ENCODE measurements at places on chromosomes 12 and 14.

DNA sequence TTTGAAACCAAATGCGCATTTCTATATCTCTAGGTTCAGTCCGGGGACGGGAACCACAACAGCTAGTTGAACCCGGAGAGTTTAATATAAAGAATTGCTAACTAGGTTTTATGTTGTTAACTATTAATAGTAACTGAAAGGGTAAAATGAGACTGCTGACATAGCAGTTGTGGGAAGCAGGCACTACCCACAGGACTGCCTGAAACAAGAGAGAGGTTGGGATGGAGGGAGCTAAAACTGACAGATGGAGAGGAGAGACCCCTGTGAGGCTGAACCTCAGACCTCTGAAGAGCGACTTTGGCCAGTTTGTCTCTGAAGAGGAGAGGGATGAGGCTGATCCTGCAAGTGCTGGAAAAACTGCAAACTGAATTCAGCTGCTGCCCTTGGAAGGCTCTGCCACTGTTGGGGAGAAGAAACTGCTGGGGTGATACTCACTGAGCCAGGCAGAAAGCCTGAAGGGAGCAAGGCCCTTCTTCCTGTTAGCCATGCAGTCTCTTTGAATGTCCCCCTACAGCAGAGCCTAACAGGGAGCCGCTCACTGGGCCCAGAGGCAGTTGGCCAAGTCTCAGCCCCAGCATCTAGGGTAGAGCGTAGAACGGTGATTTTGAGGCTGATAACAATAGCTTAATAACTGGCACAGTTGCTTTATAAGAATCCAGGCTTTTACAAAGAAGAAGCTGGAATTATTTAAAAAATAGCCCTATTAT lies 172.2 kb downstream of the NPAS3 start:
- no peak for DNase-seq

- DNase-seq, result peak; percentile 29
Observed at GRCh38 chr14:70821584-70822529, 12.5 kb upstream of the MAP3K9 start.

DNA sequence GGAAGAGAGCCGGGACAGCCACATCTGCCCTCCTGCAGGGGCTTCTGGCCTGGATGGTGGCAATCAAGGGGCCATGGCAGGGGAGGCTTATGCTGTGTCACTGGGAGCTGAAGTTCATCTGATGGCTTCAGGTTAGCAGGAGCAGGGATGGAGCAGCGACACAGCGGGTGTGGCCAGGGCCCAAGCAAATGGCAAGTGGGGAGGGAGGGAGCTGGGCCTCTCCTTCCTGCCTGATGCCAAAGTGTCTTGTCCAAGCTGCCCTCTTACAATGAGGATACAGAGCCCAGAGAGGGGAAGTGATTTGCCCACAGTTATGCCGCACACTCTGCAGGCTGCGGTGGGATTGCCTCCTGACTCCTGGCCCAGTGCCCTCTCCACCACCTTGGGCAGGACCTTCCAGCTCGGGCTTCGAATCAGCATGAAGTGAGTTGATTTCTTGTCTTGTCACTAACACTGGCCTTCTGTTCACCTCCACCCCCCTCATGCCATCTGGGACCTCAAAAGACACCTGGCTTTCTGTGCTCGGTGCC lies 51.3 kb downstream of the IQSEC3 start:
- DNase-seq, result no peak

DNA sequence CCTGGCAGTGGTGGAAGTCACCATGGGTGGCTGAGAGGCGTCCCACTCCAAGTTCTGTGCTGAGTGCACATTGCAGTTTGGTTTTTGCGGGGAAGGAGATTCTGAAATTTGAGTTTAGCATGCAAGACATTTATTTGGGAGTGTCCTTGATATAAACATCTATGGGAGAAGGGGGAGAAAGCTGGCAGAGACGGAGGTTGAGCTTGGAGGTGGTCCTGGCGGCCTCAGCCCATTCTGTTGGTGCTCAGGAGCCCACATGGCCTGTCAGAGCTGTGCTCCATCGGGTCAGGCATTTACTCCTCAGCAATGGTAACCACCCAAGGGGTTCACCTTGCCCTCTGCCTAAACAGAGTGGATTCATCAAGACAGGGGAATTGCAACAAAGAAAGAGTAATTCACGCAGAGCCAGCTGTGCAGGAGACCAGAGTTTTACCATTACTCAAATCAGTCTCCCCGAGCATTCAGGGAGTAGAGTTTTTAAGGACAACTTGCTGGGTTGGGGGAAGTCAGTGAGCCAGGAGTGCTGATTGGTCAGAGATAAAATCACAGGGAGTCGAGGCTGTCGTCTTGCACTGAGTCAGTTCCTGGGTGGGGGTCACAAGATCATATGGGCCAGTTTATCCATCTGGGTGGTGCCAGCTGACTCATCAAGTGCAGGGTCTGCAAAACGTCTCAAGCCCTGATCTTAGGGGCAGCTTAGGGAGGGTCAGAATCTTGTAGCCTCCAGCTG lies 323.3 kb upstream of the TMEM132C start:
- DNase-seq, result no peak

All from central memory CD4-positive, alpha-beta T cell (primary cell).